ENCODE measurements at places on chromosomes 2 and 18. TPM values are rescaled to one million over a fixed set of nuclear protein-coding genes. Genes with fewer than 3 reads are reported as not detected.
A peak's percentile ranks its signal among the peaks of the same experiment; 100 is the strongest.

HRH4 gene
- 0.28 TPM for total RNA-seq

PTPN4 gene
- total RNA-seq, result 20.4 TPM

ALPP gene
- total RNA-seq, result not detected

TLX2 gene
- not detected for total RNA-seq

ITGA4 gene
- total RNA-seq, result 1.3 TPM

ZNF385B gene
- total RNA-seq, result 0.32 TPM

CD8B gene
- not detected for total RNA-seq

CDH19 gene
- 0.24 TPM for total RNA-seq

GRCh38 chr2:158808426-158808825, 13.3 kb downstream of the DAPL1 start:
- ATAC-seq, result peak; percentile 49

- ATAC-seq, result no peak
These were observed 164.0 kb upstream of the MYO3B start for GRCh38 chr2:170013802-170014551.

DNA sequence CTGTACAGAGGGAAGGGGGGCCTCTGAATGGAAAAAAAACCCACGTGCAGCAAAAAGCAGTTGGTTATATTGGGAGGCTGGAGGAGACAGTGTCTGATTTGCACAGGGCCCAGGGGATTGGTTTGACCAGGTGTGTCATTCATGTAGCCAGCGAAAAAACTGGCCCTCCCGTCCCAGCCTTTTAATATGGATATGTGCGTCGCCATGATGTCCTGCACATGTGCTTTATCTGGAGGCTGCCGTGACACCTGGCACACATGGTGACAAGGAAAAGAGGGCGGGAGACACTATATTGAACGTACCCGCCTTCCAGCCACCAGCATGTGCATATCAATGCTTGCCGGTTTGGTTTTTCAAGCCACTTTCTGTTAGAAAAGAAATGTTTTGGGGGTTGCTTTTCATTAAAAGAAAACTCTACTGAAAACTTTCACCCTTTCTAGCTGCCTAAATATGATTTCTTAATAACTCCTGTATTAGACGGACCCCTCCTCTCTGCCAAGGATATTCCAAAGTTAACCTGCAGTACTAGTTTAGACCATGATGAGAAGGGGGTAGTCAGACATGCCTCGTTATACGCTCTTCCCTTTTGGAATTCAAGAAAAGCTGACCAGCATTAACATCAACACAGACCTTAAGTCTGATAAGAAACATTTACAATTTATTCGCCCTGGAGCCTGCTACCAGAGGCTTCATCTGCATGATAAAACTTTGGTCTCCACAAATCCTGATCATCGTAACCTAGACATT, 16.2 kb downstream of the SLC25A52 start:
- no peak for ATAC-seq

DNA sequence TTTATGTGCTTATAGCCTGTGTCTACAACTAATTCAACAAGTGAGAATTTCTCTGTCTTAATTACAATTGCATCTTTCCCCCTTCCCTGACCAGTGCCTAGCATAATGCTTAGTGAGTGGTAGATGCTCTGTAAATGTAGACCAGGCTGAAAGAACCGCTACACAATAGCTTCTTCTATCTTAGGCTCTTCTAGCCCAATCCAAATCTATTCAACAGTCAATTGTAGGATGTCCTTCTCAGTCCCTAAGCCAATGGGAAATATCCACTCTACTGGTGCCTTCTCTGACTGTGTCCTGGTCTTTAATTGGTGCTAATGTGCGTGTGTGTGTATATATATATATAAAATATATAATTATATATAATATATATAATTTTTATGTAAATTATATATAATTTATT, 34.1 kb upstream of the GCC2 start:
- no peak for ATAC-seq

DNA sequence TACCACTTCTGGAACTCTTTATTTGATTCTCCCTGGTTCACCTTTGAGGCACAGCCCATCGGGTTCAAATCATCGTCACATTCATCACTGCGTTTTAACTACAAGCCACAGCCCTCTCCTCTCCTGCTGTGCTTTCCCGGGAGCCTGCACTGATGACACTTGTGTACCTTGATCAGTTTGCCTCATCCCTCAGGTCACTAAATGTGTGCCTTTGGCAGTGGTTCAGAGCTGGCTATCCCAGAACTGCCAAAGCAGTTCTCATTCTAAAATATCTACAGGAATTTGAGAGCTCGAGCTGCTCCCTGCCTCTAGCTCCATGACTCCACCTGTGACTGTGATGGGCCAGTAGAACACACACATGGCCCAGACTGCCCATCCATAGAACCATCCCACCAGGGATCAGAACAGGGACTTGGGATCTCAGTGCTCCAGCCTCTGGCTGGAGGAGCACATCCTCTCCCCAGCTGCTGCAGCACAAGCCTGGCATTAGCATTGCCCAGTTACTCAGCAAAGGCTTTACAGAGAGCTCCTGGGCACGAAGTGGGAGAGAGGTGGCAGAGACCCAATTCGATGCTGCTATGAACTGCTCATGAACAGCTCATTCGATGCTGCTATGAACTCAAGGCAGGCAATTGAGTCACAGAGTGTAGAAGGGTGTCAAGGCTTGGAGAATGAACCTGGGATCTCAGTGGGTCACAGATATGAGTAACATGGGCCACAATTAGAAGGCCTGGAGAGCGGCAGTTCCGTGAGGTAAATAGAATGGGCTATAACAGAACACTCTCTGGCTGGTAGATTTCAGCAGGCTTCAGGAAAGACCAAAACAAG, 41.9 kb downstream of the EVA1A start:
- ATAC-seq, result no peak

- no peak for ATAC-seq
These were observed 1.4 kb downstream of the CERKL start for GRCh38 chr2:181655519-181655918.

- ATAC-seq, result no peak
These were observed 24.8 kb downstream of the KIF5C start for GRCh38 chr2:148899638-148900318.
